ENCODE measurements at places on chromosomes 6 and 20. TPM values are rescaled to one million over a fixed set of nuclear protein-coding genes. Genes with fewer than 3 reads are reported as not detected.

PRR18 gene
- total RNA-seq = not detected

ACTR5 gene
- 9.9 TPM for total RNA-seq

FGD2 gene
- 4.9 TPM for total RNA-seq

GNMT gene
- 0.60 TPM for total RNA-seq

WASF1 gene
- 0.48 TPM for total RNA-seq

FHL5 gene
- total RNA-seq = not detected

RAET1L gene
- total RNA-seq = not detected

NOTCH4 gene
- total RNA-seq = 0.60 TPM

FAM83C gene
- not detected for total RNA-seq

COL20A1 gene
- total RNA-seq = not detected

OLIG3 gene
- total RNA-seq = 0.45 TPM

ATP6V1G2 gene
- 3.8 TPM for total RNA-seq

All from activated CD4-positive, alpha-beta memory T cell treated with anti-CD3 and anti-CD28 coated beads, Interleukin-2, amount 10 ng/mL, durations not matched to agents 7 days and 5 days (primary cell).